ENCODE measurements at places on chromosomes 4 and X.

GRCh38 chr4:11259837-11260236, 168.9 kb downstream of the HS3ST1 start:
- no peak for DNase-seq

- no peak for DNase-seq
Observed at GRCh38 chrX:53265771-53266574, 15.4 kb downstream of the IQSEC2 start.

- DNase-seq, result no peak
Observed at GRCh38 chr4:97394653-97395052, 748.6 kb downstream of the STPG2 start.

GRCh38 chrX:134460862-134461220, 876 bp downstream of the HPRT1 start:
- no peak for DNase-seq

DNA sequence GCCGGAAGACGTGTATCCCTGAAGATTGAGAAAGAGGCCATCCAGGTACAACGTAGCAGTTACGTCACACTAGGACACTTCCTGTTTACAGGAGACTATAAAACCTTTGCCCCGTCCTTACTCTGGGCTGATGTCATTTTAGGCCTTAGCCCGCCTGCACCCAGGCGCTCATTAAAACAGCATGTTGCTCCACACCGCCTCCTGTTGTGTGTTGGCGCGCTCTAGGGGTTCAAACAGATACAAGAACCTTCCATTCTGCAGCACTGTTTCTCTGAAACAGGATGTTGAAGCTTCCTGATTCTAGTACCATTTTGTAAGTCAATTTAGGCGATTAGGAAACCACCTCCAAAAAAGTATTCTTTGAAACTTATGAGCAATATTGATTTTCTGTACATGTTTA, 722.1 kb downstream of the PCDH7 start:
- DNase-seq, result no peak

GRCh38 chrX:135740681-135741149, 27.3 kb downstream of the CT45A1 start:
- peak; percentile 19 for DNase-seq

DNA sequence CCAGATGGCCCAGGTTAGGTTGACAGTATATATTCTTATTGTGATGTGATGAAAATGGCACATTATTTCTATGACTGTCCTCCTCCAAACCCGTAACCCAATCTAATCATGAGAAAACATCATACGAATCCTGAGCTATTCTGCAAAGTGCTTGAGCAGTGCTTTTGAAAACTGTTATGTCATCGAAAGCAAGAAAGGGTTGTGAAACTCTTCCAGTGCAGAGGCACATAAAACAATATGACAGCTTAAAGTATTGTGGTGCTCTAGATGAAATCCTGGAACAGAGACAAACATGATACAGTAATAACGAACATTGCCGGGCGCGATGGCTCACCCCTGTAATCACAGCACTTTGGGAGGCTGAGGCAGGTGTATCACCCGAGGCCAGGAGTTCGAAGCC, 1648.0 kb downstream of the STIM2 start:
- DNase-seq, result no peak

- DNase-seq, result no peak
Observed at GRCh38 chr4:151389311-151389710, 19.7 kb upstream of the FHIP1A start.

Data from activated T-cell treated with anti-CD3 and anti-CD28 coated beads for 24 hours (primary cell).